ENCODE measurements at places on chromosomes 1 and 21.

DNA sequence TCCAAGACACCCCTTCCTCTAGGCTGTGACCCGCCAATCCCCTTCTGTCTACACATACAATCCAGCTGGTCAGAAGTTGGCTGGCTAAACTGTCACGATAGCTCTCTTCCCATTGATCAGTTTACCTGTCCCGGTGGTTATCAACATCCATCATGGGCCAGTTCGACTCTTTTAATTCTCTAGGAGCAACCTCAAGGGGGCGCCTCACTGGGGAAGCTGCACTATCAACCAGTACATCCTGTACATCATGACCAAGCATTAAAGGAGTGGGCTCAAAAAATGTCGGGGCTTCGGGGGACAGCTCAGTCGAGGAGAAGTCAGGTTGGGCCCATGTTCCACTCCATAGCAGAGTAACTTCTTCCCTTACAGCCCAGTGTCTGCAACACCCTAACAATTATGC is 53.2 kb upstream of the B3GALNT2 start:
- no peak for DNase-seq

GRCh38 chr1:163866564-163866963 is 544.8 kb downstream of the NUF2 start:
- no peak for DNase-seq

GRCh38 chr1:42923367-42924081 is 35.1 kb downstream of the SLC2A1 start:
- no peak for DNase-seq

GRCh38 chr1:228497817-228498216 is 10.6 kb downstream of the RNF187 start:
- DNase-seq, result no peak

DNA sequence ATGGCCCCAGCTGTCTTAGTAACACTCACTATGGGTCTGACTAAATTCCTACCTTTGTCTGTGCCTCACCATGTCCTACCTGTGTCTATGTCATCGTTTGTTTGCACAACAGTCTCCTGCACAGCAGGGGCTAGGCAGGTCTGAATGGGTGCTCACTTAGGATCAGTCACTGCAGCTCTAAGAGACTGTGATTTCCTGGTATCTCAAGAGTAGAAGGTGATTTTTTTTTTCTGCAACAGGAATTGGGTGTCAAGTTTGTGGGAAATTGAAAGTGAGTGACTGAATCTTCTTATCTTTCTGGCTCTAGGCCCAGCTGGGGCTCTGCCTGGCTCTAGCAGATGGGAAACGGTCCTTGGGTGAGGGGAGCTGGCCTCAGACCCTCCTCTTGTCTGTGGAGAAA is 46.4 kb upstream of the TRABD2B start:
- DNase-seq, result peak; percentile 88

DNA sequence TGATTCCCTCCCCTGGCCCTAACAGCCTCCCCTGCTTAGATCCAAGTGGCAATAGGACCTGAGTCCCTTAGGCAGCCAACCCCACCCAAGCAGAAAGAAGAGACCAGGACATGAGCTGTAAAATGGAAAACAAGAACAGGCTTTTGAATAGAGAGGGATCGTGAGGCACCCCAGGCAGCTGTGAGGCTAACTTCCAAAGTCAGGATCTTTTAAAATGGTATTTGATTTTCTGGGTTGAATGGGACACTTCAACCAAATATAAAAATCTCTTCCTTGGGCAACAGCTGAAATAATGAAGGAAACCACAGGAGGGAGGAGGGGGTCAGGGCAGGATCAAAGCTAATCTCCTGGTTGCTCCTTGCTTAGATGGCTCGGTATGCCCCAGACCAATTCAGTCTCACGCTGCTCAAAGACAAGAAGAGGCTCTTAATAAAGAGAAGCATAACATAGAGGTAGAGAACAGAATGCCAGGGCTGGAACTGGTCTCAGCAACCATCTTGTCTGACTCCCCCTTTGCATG is 28.6 kb upstream of the AVPR1B start:
- no peak for DNase-seq

DNA sequence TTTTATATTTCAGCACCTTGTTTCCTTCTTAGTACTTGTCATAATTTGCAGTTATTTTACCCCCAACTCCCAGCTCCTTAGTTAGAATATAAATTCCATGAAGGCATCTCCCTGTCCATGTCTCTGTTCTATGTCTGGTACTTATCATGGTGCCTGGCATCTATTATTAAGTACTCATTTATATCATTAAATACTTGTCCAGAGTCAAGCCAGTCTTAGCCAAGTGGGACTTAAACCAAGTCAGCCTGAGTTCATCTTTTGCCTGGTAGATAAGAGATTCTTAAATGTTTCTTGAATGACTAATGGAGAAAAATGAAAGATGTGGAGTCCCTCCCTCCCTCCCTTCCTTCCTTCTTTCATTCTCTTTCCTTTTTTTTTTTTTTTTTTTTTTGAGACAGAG is 9.4 kb downstream of the SLC25A44 start:
- no peak for DNase-seq

GRCh38 chr1:22142315-22143064 is 407 bp downstream of the WNT4 start:
- DNase-seq, result no peak

- no peak for DNase-seq
Measured at GRCh38 chr1:204878621-204879234, 8.1 kb downstream of the NFASC start.

DNA sequence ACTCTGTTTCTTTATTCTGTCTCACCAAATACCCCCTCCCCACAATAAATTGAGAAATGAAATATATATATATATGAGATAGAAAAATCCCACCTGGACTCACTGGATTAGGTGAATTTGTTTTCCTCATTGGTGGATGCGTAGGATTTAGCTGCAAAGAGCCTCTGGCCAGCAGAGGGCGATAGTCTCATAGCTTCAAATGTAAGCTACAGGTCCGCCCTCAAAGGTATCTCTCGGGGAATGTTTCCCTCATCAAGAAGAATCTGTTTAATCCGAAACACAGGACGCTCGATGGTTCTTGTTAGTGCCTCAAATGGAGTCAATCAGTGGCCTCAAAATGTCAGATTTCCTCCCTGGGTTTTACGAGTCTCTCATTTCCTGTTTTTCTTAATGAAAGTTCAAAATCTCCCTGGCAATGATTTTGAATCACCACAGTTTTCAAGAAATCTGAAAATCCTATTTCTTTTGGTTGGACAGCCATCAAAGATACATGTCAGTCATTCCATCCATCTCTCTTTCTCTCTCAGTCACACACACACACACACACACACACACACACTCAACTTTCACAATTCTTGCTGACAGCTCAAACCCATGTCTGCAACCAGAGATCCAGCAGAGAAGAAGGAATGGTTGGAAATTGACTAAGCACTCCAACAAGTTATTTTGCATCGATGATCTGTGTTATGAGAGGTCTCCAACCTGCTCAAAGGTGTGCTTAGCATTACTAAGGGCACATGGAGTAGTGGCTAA is 13.9 kb upstream of the CAMK1G start:
- DNase-seq, result peak; percentile 89

GRCh38 chr1:67740543-67740942 is 55.5 kb downstream of the GADD45A start:
- no peak for DNase-seq

DNA sequence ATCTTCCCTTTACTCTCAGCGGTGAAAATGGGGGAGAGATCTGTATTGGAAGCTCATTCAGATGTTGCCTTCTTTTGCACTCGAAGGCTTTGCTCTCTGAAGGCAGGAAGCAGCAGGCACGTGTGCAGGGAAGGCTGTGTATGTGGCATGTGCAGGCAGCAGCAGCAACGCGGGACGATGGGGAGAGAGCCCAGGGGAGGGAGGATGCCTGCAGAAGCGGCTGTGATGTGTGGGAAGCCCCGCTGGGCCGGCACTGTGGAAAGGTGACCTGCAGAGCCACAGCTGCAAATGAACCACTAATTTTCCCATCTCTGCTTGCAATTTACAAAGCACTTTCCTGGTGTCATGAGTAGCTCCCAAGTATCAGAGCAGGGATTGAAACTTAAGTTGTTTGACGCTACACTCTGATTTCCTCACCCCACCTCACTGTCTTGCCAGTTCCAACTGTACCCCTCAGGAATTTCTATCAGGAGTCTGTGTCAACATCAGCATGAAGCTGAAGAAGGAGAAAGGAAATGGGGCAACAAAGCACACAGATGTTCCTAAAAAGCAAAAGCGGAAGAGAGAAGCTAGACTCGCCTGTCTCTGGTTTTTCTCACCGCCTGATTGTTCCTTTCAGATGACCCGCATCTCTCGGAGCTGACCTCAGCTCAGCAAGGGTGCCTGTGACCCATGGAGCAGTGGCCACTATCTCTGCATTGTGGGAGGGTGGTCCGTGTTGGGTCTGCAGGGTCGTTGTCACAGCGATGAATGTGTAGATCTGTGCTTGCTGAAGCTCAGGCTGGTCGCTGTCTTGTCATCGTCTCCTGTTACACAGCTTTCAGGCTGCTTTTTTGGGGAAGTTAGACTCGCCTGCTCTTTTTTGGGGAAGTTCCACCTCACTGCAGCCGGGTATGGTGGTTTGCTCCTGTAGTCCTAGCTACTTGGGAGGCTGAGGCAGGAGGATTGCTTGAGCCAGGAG is 156.1 kb downstream of the KIF26B start:
- peak; percentile 38 for DNase-seq

DNA sequence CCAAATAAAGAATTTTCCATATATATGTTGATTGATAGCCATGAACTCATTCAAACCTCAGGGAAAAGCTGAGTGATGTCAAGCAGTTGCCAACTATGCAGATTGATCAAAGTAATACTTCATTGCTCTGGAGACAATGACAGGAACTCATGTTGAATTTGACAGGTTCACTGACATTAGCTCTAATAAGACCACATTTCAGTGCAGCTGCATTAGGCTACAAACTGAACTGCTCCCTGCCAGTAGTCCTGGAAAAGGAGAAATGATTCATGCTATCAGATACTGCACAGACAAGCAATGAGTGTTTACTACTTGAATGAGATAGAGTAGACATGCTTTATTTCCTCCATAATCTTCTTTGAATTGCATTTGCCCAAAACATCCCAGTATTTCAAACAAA is 948.4 kb downstream of the MRPL39 start:
- DNase-seq, result no peak

- DNase-seq, result no peak
Measured at GRCh38 chr1:235290740-235291502, 37.1 kb downstream of the ARID4B start.

- DNase-seq, result no peak
Measured at GRCh38 chr1:234372011-234372757, 1.1 kb upstream of the COA6 start.

GRCh38 chr1:21396516-21396915 is 43.4 kb upstream of the NBPF3 start:
- no peak for DNase-seq

- no peak for DNase-seq
Measured at GRCh38 chr1:219312967-219313366, 139.3 kb downstream of the LYPLAL1 start.

DNA sequence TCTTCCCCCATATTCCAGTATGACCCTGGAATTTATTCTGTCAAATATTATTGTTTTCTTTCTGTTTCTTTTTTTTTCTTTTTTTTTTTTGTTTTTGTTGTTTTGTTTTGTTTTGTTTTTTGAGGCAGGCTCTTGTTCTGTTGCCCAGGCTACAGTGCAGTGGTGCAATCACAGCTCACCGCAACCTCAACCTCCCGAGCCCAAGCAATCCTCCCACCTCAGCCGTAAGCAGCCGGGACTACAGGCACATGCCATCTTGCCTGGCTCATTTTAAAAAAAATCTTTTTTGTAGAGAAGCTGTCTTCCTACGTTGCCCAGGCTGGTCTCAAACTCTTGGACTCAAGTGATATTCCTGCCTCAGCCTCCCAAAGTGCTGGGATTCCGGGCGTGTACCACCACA is 237.6 kb downstream of the SMYD3 start:
- no peak for DNase-seq

DNA sequence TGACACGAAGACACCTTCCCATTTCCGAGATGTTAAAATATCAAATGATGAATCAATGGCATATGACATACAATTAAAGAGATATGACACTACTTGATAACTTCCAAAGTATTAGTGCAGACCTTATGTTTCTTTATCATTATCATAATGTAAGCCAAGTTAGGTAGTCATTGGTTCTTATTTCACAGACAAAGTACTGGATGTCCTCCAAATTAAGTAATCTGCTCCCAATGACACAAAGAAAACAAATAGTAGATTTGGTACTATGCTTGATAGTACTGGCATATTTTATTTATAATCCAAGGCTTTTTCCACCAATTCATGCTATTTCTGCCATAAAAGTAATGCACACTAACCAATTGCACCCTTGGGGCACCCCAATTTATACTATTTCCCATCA is 11.9 kb upstream of the NRIP1 start:
- DNase-seq, result no peak

GRCh38 chr1:43199093-43199726 is 27.1 kb downstream of the CFAP57 start:
- peak; percentile 97 for DNase-seq

DNA sequence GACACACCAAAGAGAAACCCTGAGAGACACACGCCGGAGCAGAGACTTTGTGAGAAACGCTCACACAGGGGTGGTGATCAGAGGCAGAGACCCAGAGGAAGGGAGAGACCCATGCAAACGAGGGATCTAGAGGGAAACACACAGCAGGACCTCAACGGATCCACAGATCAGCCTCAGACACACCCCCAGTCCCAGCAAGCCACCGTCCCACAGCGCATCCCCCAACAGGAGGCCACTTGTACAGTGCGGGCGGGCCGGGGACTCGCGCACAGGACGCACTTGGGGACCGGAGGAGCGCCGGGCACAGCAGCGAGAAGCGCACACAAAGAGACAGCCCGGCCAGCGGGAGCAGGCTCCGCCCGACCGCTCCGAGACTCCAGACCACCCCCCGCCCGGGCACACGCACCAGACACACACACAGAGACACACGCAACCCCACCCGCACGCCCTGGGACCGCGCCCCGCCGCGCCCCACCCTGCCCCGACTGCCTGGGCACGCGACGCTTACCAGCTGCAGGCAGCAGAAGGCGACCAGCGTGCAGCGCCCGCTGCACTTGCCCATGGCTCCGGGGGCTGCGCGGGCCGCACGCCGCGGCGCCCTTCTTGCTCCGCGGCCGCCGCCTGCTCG is 587 bp downstream of the NKAIN1 start:
- DNase-seq, result peak; percentile 13
